ENCODE measurements at places on chromosomes 3 and 15.

- DNase-seq: no peak
Measured at GRCh38 chr15:74530771-74531143, 10.3 kb upstream of the ARID3B start.

DNA sequence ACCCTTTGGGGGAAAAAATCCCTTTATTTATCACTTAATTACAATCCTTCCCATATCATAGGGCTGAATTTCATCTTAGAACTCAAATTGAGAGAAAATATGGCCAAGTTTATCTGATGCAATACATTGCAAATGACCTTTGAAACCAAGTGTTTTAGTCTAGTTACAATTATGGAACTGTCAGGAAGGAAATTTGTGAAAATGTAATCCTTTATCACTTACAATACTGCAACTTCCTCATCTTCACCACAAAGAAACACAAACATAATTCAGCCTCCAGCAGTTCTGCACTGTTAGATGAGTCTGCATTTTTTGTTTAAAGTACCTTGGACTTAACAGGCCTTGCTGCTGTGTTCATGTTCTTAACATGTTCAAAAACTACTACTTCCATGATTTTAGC is 4.6 kb downstream of the CCPG1 start:
- DNase-seq: peak; percentile 46

DNA sequence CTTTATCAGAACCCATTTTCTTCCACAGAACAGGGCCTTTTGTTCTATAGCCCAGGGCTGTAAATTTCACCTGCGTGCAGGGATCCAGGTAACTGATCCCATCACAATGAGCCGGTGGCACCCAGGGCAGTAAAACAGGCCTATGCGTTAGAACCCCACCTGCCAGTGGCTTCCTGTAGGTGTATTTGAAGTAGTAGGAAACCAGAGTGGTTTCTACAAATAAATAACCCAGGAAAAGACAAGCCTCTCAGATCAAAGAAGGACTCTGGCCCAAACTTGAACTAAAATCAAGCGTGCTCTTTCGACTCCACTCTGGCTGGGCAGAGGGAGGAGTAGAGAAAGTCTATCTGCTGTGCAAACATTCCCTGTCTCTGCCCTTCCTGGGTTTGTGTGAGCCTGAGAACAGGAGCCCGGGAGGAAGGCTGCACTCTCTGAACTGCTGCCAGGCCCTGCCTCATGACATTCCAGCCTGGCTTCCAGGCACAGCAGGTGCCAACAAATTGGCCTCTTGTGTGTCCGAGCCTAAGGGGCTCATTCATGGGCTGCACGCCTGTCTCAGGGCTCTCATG is 77.7 kb downstream of the CEMIP start:
- peak; percentile 54 for DNase-seq

- no peak for DNase-seq
Measured at GRCh38 chr3:19436746-19437145, 288.4 kb downstream of the KCNH8 start.

GRCh38 chr15:52960283-52960682 is 170.1 kb upstream of the ONECUT1 start:
- DNase-seq: no peak

- no peak for DNase-seq
Measured at GRCh38 chr3:155078711-155079467, 1.2 kb upstream of the MME start.

- DNase-seq: no peak
Measured at GRCh38 chr15:83762367-83762766, 108.4 kb downstream of the ADAMTSL3 start.

DNA sequence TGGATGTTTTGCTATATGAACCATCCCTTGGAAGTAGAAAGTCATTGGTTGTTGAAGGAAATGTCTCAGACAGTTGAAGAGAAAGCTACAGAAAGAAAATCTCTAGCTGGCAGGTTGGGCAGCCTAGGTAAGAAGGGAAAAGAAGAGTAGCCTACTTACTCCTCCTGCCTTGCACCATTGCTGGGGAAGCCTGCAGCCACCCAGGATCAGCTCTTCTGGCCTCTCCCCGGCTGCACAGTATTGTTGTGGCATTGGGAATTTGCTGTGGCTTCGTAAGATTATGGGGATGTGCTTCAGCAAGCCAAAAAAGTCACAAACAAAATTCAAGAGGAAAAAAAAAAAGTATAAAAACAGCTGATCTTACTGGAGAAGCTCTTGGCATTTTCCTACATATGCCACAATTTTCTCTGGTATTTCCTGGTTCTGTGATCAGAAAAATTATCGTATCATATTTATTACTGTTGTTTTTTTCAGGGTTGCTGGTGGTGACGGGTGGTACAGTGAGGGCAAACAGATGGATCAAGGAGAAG is 154.2 kb downstream of the TIGIT start:
- peak; percentile 31 for DNase-seq

DNA sequence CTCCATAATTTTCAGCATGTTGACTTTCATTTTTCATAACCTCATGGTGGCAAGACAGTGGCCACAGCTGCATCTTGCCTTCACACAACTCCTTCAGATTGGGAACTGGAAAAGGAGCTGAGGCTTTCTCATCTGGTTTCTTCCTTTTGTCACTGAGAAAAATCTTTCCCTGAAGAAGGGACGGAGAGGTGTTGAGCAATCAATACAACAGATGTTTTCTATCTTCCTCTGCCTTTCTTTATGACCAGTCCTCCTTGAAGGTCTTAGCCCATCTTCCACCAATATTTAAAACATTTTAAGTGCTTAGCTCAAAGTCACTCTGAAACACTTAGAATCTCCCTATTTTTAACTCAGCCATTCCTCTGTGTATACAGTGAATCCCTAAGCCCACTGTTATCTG is 11.9 kb downstream of the ZNF660 start:
- no peak for DNase-seq

GRCh38 chr3:177193688-177194268 is 3.5 kb downstream of the TBL1XR1 start:
- DNase-seq: no peak

DNA sequence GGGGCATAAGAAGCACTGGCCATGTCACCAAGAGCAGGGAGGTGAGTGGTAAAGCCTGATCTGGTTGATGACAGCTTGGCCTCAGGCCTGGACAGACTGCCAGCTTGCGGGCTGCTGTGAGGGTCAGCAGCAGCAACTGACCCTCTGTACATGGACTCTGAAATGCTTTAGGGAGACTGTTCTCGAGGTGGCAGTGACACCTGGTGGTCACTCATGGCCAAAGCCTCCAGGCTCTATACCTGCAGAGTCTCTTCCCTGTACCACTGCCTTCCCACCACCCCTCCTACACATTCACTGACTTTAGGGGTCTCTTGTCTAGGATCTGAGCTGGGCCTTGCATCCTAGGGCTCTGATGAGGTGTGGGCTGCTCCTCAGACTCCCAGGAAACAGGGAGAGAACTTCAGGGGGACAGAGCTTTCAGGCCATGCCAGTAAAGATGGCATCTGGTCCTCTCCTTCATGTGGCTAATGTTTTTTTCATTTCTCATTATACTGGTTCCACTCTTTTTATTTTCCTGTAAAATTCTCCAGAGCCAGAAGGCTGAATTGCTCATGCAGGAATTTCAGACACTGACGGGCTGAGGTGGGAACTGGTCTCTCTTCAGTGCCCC is 17.2 kb upstream of the TIMP4 start:
- peak; percentile 60 for DNase-seq

- no peak for DNase-seq
Measured at GRCh38 chr3:172465281-172465680, 17.0 kb upstream of the GHSR start.

GRCh38 chr3:127036209-127037020 is 53.5 kb downstream of the PLXNA1 start:
- no peak for DNase-seq

- DNase-seq: peak; percentile 52
Measured at GRCh38 chr15:70375006-70375431, 277.3 kb upstream of the TLE3 start.

DNA sequence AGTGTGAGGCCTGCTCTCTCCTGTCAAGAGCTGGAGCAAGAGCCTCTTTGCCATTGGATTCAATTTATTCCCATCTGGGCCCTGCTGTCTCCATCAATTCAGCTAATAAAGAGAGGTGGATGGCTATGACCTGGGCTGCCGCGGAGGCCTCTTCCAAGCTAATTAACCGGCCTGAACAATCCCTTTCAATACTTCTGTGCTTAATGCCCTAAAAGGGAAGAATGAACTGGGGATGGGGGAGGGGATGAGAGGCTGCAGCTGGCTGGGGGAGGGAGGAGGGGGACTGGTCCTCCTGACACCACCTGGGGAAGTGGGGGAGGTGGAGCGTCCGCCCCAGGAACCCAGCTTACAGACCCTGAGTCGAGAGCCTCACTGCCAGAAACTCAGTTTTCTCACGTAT is 33.4 kb upstream of the PRR23E start:
- DNase-seq: no peak

DNA sequence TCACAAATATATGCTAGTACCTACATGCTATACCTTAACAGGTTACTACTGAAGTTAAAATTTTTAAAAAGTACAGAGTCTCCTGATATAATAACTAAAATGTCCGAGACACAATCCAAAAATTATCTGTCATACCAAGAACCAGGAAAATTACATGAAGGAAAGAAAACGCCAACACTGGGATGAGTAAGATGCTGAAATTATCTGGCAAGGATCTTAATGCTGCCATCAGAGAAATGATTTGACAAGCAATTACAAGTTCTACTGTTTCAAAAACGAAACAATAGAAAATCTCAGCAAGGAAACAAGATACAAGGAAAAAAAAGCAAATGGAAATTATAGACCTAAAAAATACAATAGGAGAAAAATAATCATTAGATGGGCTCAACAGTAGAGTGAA is 92.5 kb downstream of the UBE3A start:
- no peak for DNase-seq

DNA sequence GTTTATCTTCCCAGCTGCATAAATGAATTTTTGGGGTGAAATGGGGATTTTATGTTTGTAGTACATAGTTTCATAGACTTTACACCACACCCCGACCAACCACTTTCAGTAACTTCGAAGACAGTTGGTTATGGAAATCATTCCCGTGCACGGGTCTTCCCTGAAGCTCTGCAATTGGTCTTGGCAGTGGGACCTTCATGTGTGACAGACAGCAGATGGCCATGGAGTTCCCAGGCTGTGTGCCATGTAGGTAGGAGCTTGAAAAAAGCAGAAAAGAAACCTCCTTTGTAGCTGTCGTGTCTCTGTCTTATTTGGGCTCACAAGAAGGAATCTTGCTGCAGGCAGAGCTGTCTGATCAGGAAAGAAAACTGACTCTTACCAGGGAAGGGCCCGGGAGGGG is 25.9 kb downstream of the EXOG start:
- no peak for DNase-seq

DNA sequence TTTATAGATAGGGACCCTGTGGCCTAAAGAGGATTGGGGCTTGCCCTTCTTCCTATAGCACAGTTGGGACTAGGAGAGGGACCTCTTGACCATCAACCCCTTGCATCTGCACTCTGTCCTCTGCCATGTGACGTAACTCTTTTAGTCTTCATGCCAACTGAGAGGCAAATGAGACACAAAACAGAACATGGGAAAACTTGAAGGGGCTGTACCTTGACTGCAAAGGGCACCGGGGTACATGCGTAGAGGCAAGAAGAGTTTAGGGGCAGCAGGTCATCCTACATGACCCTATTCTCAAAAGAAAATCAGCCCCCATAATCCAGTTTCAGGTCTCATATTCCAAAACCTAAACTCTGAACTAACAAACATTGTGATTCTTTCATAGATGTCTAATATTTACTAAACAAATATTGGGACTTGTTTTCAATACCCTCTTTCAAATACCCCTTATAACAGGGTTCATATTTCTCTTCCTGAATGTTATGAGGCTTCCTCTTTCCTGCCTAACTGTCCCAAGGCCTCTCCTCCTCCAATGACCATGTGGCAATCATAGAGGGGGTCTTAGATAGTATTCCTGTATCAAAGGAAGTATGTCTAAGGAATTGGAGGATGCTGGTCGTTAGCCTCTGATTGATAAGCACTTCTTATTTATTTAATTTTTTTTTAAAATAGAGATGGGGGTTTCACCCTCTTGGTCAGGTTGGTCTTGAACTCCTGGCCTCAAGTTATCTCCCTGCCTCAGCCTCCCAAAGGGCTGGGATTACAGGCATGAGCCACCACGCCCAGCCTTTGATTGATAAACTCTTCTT is 20.6 kb downstream of the ACKR2 start:
- no peak for DNase-seq

DNA sequence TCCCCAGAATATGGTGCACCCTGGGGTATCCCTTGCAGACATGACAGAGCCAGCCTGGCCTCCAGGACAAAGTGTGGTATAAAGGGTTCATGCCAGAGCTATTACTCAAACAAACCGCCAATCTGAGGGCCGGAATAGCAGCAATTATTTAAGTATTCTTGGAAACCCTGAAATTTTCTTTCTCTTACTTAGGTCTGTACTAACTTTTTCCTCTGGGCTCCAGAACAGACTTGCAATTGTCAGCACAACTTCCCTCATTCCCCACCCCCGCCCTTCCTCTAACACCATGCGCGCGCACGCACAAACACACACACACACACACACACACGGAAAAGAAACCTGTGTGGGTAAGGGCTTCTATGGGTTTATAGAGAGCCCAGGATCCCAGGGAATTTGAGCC is 56.3 kb downstream of the ISG20 start:
- peak; percentile 65 for DNase-seq

GRCh38 chr3:77967621-77968020 is 927.7 kb downstream of the ROBO2 start:
- DNase-seq: no peak

GRCh38 chr3:189272500-189273119 is 100.8 kb downstream of the TPRG1 start:
- DNase-seq: no peak

- no peak for DNase-seq
Measured at GRCh38 chr15:98955961-98956723, 51.5 kb downstream of the PGPEP1L start.

DNA sequence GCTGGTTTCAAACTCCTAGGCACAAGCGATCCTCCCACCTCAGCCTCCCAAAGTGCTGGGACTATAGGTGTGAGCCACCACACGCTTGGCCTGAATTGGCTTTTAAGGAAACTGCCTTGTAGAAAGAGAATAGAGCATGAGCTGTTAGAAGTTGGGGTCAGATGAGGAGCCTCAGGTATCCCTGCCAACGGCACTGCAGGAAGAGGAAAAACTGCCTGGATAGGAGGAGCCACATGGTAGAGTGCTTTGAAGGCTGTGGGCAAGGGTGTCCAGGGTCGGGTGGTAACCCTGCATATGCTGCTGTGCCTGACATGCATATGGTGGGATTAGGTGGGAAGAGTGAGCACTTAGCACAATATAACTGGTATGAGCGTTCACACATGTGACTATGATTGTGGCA is 55.0 kb downstream of the BSN start:
- DNase-seq: no peak

GRCh38 chr15:62658498-62658897 is 384.0 kb upstream of the TPM1 start:
- peak; percentile 13 for DNase-seq

GRCh38 chr3:76841747-76842146 is 198.2 kb upstream of the ROBO2 start:
- DNase-seq: no peak

GRCh38 chr3:81268526-81268925 is 492.9 kb downstream of the GBE1 start:
- no peak for DNase-seq

- peak; percentile 52 for DNase-seq
Measured at GRCh38 chr3:27219127-27219845, 149.9 kb downstream of the NEK10 start.

All from EH (cell line).